Neural progenitor cell (in vitro differentiated cells): ENCODE measurements at places on chromosomes 5 and 9. TPM values are rescaled to one million over a fixed set of nuclear protein-coding genes. Genes with fewer than 3 reads are reported as not detected.

The EDIL3 gene
- 7.8 and 13.8 TPM in 2 replicates for total RNA-seq

The MARVELD2 gene
- 12.9 and 13.7 TPM in 2 replicates for total RNA-seq

The APC gene
- total RNA-seq: 39.7 and 51.7 TPM in 2 replicates

The TICAM2 gene
- total RNA-seq: 0.03 TPM in 1 of 2 replicates, not detected in the other

The LCN15 gene
- total RNA-seq: not detected in 2 replicates

The GABBR2 gene
- total RNA-seq: 0.03 TPM in 1 of 2 replicates, not detected in the other
